ENCODE measurements at places on chromosomes 2 and 18. TPM values are rescaled to one million over a fixed set of nuclear protein-coding genes. Genes with fewer than 3 reads are reported as not detected.

The RGPD4 gene
- total RNA-seq, result 0.39 TPM

The ITGA6 gene
- total RNA-seq, result 61.7 TPM

DNA sequence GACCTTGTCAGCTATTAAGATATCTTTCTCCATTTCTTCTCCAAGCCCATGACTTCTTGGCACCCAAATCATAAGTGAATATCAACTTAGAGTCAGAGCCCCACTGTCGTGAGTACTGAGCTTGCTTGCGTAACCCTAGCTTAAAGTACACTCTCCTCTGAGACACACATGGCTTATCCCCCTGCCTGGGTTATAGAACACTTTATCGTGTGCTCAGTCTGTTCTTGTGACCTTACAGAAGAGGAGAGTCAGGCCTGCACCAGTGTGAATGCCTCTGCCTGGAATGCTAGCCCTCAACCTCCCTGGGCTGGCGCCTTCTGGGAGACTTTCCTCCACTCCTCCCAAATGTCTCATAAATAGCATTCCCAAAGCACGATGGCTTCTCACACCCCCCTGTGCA lies 79.3 kb downstream of the CEP192 start:
- no peak for DNase-seq

GRCh38 chr2:149422991-149423338 lies 92.6 kb downstream of the LYPD6 start:
- DNase-seq, result no peak
